ENCODE measurements at places on chromosomes 7 and 10.

DNA sequence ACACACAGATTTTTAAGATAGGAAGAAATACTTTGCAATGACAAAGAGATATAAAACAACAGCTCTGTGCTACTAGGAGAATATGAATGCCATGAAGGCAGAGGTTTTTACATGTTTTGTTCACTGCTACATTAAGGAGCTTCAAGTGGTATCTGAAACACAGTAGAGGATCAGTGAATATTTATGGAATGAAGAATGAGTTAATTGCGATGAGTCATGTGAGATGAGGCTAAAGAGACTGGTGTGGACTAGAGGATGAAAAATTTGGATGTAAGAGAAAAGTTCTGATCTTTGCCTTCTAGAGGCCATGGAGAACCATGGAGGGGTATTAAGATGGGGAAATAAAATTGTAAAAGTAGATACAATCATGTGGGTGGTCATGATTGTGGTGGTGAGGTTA, 434.2 kb downstream of the PHTF2 start:
- DNase-seq = no peak

DNA sequence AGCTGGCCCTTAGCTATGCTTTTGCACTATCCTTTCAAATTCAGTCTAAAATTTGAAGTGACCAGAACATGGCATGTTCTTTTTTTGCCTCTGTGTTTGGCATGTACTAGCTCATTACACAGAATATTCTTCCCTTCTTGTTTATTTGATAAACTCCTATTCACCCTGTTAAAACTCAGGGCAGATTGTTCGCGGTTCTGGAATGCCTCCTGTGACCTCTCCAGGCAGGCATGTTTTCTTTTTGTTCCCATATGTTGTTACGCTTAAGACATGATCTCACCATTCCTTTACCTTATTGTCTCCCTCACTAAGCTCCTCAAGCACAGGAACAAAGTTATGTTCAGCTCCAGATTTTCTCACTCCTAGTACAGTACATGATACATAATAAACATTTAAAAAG, 181.7 kb downstream of the CCSER2 start:
- no peak for DNase-seq

- no peak for DNase-seq
Observed at GRCh38 chr10:10830293-10830986, 187.2 kb upstream of the CELF2 start.

- DNase-seq = no peak
Observed at GRCh38 chr10:124153023-124153826, 59.8 kb upstream of the CHST15 start.
